ENCODE measurements at places on chromosomes 4 and X.

- no peak for DNase-seq
These were observed 2.2 kb upstream of the SRD5A3 start for GRCh38 chr4:55343887-55344286.

DNA sequence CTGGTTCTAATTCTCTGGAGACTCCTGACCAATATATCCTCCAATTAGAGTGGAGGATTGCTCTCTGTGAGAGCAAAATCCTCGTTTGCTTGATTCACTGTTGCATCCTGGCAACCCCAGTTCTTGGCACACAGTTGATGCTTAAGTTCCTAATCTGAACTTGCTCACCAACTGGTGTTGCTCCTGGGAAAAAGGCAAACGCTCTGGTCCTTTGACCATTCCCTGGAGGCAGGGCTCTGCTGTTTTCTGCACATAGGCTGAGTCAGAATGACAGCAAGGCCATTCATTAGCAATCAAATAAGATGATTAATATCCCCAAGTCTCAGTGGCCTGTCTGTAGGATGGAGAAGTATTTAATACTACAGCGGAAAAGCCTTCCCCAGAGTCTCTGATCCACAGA, 172.7 kb upstream of the TBC1D9 start:
- DNase-seq: no peak

DNA sequence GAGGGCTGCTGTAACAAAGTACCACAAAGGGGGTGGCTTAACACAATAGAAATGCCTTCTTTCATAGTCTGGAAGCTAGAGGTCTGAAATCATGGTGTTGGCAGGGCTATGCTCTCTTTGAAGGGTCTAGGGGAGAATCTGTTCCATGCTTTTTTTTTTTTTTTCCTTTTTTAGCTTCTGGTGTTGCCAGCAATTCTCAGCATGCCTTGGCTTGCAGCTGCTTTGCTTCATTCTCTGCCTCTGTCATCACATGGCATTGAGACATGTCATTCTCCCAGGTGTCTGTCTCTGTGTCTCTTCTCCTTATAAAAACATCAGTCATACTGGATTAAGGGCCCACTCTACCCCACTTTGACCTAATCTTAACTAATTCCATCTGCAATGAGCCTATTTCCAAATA, 78.6 kb upstream of the BOD1L1 start:
- no peak for DNase-seq

GRCh38 chrX:96929036-96929435, 45.3 kb downstream of the RPA4 start:
- DNase-seq: no peak

DNA sequence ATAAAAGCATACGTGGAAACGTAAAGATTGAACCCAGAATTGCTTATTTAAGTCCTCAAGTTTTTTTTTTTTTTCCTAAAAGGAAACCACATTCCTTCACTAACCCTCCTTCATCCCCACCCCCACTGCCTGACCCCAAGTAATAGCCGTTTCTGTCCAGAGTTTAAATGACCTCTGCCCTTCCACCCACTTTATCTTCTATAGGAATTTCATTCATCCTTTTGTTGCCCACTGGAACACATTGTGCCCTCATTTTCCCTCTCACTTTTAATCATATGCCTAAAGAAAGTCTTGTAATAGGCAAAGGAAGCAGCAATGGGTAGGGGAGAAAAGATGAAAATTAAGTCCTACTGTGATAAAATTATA, 62.7 kb downstream of the SH3RF1 start:
- DNase-seq: no peak

GRCh38 chrX:30812326-30812725, 76.7 kb downstream of the TAB3 start:
- DNase-seq: no peak

GRCh38 chrX:68692651-68693050, 45.2 kb downstream of the STARD8 start:
- DNase-seq: no peak

DNA sequence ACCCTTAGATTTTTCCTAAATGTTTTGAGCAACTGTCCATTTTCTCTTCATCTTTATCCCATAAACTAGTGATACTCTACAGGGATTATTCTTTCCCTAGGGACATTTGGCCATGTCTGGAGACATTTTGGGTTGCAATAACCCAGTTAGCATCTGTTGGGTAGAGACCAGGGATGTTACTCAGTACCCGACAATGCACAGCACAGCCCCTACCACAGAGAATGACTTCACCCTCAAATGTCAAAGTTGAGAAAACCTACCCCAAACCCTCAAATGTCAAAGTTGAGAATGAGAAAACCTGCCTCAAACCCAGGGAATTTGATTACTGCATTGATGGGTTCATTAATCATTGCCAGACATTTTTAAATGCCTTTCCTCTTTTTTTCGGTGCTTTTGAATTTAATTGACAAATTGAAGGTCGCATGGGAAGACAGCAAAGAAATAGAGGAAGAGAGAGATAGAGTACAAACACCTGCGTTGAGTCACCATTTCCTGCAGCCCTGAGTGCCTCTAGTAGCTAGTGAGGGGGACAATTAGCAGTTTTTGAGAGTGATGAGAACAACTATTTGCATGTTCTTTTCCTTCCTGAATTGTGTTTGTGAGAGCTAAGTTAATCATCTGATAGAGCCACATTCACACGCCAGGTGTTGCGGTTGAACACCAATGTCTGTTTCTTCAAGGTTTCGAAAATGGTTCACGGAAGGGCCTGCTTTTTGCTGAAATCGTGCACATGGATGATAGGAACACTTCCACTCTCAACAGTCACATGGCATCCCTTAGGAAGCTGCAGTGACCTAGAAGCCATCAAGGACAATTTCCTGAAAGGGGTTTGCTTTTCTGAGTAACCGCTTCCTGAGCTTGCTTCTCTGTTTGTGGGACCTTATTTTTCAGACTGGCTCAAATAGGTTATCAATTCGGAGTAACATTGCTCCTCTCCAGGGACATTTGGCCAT, 203.9 kb upstream of the VCX3A start:
- no peak for DNase-seq

GRCh38 chrX:79133904-79134303, 10.6 kb upstream of the GPR174 start:
- no peak for DNase-seq

DNA sequence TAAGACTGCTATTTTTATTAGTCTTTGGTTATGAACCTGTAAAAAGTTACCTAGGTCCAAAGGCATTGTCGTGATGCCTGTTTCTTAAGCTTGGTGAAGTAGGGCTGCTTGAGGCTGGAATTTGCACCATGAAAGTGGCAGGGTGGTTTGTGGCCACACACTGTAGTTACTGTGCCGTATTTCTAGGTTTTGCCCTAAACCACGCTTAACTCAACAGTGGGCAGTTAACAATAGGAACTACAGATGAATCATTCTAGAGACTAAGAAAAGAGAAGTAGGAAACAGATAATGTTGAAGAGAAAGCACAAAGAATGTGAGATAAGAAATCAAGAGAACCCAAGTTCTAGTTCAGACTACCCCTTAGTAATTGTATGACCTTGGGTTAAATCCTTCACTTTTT, 11.5 kb downstream of the ETNPPL start:
- no peak for DNase-seq

GRCh38 chr4:3304831-3305609, 12.2 kb downstream of the RGS12 start:
- no peak for DNase-seq

- no peak for DNase-seq
These were observed 50.1 kb downstream of the ELF2 start for GRCh38 chr4:139126898-139127297.

- DNase-seq: no peak
These were observed 1914.1 kb upstream of the IGFBP7 start for GRCh38 chr4:59024257-59024656.

DNA sequence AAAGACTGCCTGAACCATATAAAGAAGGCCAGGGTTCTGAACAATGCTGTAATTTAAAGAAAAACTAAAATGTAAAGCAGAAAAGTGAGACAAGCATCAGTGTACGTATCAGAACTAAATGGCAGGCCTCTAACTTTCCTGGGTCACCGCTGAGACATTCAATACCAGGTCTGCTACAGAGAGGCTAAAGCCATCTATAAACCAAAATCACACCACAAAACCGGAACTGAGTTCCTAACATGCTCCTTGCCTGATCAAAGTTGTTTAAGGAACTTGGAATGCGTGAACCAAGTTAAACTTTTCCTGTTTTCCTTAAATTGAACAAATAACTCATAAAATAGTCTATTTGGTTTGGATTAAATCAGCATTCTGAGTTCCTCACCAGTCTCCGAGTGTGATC, 55.3 kb upstream of the TECRL start:
- no peak for DNase-seq

- no peak for DNase-seq
These were observed 133.8 kb upstream of the PRPS2 start for GRCh38 chrX:12657433-12657832.

Data from hematopoietic multipotent progenitor cell treated with erythropoietin and hydrocortisone succinate and interleukin-3 and kit ligand, for 8 days (in vitro differentiated cells).